ENCODE measurements at places on chromosomes 6 and 20.

GRCh38 chr6:159513074-159513720, 179.8 kb downstream of the SOD2 start:
- no peak for DNase-seq

GRCh38 chr20:6818033-6818808, 50.7 kb downstream of the BMP2 start:
- no peak for DNase-seq

- DNase-seq: no peak
Observed at GRCh38 chr6:11865680-11866300, 87.2 kb upstream of the ADTRP start.

DNA sequence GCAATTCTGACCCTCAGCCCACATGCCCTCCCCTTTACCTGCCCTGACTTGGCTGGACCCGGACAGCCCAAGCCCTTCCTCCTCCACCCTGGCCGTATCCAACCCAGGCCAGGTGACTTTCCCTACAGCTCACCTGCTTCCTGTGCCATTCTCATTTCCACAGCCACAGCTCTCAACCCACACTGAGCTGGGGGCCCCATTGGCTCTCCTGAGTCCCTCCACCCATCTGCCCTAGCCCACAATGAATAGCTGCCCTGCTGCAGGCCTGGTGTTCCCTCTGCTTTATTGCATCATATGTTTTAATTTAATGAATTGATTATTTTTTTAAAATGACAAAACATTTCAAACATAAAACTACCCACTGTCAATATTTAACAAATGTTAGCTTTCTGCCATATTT, 118.5 kb upstream of the BACH2 start:
- DNase-seq: no peak

- DNase-seq: peak; percentile 80
Observed at GRCh38 chr6:105587349-105588122, 184.7 kb upstream of the PREP start.

DNA sequence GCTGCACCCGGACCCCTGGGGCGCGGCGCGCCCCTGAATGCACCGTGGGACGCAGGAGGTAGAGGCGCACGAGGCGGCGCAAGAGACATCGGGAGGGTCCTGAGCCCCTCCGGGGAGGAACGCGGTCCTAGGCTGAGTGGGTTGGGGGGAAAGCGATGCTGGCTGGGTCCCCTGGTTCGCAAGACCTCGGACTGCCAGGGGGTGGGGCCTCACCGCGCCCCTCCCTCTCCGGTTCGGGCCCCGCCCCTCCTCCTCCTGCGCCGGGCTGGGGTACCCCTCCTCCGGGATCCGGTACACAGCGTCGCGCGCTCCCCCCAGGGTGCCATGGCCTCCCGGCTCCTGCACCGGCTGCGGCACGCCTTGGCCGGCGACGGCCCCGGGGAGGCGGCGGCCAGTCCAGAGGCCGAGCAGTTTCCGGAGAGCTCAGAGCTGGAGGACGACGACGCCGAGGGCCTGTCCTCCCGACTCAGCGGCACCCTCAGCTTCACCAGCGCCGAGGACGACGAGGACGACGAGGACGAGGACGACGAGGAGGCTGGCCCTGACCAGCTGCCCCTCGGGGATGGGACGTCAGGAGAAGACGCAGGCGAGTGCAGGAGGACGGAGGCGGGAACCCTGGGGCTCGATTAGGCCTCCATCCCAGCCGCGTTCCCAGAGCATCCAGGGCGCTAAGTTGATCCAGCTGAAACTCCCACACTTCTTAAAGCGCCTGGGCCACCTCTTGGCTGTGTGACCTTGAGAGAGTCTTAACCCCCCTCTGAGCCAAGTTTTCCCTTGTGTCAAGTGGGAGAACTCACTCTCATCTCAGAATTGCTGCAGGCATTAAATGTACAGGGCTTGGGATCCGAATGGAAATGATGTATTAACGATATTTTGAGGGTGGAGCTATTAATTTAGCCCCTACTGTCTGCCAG, 541 bp downstream of the SNX21 start:
- DNase-seq: no peak

DNA sequence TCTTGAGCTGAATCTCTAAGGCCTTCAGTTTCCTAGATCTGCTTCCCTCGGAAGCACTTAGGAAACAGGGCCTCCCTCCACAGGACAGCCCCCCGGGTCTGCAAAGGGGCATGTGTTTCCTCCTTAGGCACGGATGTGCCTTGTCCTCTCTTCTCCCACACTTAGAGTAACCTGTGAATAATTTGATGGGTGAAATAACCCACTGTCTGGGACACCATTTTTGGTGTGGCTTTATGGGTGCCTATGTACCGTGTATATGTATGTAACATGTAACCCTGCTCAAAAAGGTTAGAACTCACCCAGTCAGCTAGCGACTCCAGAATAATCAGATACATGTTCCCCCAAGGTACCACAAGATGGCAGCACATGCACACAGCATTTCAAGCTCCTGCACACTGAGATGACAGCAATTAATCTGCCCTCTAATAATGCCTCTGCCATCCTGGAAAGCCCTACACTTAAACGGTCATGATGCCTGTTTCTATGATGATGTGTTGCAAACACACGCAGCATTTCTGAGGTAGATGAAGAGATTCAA, 212.0 kb upstream of the PROKR2 start:
- DNase-seq: peak; percentile 57

Measured in AG09309 (cell line).